ENCODE measurements at places on chromosomes 6 and 20.

DNA sequence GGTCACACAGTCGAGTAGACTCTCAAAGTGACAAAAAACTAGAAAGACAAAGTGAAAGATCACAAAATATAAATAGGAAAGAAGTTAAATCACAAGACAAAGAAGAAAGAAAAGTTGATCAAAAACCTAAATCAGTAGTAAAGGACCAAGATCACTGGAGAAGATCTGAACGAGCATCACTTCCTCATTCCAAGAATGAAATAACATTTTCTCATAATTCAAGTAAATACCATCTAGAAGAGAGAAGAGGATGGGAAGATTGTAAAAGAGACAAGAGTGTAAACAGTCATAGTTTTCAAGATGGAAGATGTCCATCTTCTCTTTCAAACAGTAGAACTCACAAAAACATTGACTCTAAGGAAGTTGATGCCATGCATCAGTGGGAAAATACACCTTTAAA is 31.6 kb upstream of the GJA10 start:
- no peak for DNase-seq

DNA sequence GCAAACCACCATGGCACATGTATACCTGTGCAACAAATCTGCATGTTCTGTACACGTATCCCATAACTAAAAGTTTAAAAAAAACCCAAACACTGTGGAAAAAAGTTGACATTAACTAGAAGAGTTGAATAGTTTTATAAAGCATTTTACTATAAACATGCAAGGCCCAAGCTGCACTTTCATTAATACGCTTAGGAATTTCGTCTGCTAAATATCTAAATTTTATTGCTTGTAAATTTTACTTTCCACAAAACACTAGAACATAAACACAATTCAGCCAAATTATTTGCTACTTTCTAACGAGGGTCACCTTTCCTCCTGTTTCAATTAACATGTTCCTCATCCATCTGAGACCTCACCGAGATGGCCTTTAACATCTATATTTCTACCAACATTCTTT is 74.4 kb upstream of the MAN1A1 start:
- no peak for DNase-seq

DNA sequence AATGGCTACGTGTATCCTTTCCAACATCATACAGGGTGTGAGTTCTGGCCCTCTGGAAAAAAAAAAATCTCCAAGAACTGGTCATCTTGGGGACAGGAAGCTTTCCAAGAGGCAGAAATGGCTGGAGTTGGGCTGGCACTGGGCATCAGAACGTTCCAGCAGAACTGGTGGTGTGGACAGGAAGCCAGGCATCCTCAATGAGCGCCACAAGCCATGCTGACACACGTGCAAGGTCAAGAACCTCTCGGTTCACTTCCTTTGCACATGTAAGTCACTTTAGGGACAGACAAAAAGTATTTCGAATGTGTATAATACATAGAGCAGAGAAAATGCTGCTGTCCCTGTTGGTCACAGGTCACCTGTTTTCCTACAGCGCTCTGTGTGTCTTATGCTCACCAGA is 27.4 kb upstream of the RIN2 start:
- DNase-seq: no peak

GRCh38 chr20:47956268-47956995 is 171.2 kb upstream of the SULF2 start:
- no peak for DNase-seq

- no peak for DNase-seq
These were observed 604.7 kb upstream of the CITED2 start for GRCh38 chr6:139979021-139979725.

DNA sequence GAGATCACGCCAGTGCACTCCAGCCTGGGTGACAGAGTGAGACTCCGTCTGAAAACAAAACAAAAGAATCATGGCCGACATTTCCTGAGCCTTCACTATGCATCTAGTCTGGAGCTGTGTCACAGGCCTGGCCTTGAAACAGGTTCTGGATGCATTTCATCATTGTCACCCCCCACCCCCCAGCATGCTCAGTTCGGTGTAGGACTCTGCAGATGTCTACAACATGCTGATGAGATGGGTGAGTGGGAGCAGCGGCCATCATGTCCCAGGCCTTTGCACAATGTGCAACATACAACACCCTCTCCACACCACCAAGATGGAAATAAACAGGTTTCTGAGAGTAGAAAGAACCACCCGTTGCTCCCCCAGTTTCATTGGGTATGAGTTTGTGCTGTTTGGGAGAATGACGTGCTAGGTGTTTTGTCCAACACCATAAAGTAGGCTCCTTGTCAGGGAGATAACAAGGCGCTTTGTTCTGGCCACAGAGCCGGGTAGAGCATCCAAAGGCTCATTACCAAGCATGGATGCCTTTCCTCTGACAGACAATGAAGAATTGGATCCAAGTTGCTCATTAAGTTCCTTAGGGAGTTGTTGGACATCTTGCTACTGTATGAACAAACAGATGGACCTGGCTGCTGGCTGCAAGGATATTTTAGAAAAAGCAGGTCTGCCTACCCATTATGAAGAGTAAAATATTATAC is 22.1 kb downstream of the SNHG17 start:
- DNase-seq: no peak

DNA sequence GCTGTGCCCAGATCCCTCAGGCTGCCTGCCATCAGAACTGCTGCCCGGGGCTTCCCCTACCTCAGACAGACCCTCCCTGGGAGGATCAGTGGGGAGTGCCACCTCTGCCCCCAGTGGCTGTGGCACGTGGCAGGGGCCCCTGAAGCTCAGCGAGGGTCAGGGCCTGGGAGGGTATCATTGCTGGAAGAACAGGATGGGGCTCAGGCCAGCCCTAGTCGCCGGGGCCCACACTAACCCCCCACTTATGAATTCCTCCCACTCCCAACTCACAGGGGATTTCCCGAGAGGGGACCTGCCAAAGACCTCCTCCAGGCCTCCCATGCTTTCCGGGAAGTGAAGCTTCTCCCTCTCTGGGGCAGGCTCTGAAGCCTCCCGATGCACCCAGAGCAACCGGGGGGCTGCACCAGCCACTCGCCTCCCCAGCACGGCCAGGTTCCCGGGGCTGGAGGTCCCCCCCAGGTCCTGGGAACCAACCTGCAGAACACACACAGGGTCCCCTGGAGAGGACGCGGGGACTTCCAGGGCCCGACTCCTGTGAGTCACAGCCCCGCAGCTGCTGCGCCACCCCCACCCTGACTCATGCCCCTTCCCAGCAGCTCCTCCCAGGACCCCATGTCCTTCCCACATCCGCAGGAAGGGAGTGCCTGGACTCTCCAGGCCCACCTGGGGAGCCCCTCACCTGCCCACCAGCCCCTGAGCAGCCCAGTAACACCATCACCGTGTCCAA is 2.5 kb downstream of the TNFRSF6B start:
- no peak for DNase-seq

GRCh38 chr6:160831739-160832138 is 129.7 kb downstream of the PLG start:
- peak; percentile 14 for DNase-seq

DNA sequence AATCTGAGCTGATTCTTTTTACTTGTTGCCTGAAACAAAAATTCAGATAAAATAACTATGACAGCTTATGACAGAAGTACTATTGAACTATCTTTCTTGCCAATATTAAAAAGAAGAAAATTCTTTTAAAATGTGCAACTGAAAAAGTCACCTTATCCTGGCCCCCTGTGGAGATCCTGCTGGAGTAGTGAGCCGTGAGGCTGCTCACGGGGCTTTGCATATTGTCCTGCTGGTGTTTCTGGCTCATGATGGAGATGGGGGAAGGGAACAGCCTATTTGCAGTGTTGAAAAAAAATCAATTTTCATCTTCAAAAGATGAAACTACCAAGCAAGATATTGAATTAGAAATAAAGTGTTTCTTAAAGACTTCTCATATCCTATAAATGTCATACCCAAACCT is 216.0 kb downstream of the SAMD5 start:
- no peak for DNase-seq

- no peak for DNase-seq
These were observed 224 bp downstream of the MPC1 start for GRCh38 chr6:166382500-166382932.

DNA sequence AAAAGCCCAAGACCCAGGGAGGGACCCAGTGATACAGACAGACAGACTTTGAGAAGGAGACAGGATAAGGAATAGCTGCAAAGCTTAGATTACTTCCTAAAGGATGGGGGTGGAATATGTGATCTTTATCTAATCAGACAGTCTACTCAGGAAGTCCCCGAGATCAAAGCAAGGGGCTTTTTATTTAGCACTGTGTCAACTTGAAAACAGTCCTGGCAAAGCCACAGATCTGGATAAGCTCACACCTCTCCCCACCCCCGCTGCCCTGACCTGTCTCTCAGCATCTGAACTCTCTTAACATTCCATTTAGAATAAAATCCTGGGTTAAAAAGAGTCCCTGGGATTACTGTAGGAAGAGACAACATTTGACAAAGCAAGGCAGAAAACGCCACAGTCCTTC is 101.5 kb downstream of the ISM1 start:
- no peak for DNase-seq

DNA sequence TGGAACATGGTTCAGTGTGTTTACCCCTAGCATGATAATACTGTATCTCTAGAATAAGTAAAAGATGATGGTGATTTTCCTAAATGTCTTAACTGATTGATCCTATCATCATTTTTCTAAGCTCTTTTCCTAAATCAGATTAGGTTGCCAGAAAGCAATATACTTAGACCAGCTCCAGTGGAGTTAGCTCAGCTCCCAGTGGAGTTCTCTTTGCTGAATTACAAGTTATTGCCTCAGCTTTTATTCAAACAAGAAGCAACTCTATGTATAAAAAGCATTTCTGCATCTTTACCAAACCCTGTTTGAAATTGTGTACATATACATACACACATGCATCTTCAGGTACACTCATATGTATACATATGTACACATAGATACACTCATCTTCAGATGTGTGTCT is 44.9 kb downstream of the SNX9 start:
- no peak for DNase-seq

GRCh38 chr20:63617092-63617875 is 9.6 kb downstream of the GMEB2 start:
- DNase-seq: no peak

GRCh38 chr6:163394659-163395058 is 19.9 kb upstream of the QKI start:
- no peak for DNase-seq

DNA sequence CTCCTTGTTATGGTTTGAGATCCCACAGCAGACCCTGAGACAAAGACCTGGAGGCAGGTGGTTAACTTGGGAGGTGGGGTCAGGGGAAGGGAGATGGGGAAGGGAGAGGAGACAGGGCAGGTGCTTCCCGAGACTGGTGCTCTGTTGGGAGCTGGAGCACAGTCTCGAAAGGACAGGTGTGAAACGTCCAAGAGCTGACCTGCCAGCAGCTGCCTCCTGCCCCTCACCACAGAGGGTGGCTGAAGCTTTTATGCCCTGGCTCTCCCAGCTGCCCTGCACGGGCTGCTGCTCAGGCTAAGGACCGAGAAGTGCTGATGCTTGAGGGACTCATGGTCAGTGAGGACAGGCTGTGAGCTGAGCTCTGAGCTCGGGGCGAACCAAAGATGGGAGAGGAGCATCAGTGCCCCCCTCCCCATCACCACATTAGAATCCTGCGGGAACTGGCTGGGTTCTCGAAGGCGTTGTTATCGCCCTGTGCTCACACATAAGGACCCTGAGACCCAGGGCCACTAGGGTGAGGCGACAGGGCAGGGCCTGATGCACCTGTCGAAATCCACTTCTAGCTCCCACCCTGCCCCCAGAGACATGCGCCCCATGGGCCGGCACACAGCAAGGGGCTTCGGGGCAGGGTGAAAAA is 25.3 kb upstream of the CD93 start:
- no peak for DNase-seq

DNA sequence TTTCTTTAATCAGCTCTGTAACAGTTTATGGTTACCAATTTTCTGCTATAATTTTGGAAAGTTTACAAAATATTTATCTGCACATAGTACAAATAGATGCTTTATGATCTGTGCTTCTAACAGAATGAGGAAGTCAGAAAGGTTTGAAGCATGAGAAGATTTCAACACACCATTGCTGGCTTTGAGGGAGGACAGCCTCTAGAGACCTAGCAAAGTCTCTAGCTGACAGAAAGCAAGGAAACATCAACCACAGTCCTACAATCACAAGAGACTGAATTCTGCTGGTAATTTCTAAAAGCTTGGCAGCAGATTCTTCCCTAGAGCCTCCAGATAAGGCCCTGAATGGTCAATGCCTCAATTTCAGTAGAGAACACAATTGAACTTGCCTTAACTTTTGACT is 750.8 kb upstream of the SLC35B3 start:
- DNase-seq: no peak

DNA sequence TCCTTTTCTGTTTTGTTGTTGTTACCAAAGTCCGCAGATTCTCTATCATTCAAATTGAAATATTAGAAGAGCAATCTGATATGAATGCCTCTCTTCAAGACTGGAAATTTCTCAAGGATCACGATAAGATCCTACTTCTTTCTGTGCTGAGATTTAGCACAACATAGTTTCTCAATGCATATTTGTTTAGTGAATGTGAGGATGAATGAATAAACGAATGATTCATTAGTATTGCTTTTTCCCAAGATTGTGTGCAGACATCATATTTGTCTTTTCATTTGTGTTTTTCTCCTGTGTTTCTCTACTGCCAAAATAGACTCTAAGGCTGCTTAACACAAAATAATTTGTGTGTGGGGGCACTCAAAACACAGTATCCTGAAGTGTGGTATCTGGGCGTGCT is 862.7 kb upstream of the MAP3K7 start:
- DNase-seq: no peak

DNA sequence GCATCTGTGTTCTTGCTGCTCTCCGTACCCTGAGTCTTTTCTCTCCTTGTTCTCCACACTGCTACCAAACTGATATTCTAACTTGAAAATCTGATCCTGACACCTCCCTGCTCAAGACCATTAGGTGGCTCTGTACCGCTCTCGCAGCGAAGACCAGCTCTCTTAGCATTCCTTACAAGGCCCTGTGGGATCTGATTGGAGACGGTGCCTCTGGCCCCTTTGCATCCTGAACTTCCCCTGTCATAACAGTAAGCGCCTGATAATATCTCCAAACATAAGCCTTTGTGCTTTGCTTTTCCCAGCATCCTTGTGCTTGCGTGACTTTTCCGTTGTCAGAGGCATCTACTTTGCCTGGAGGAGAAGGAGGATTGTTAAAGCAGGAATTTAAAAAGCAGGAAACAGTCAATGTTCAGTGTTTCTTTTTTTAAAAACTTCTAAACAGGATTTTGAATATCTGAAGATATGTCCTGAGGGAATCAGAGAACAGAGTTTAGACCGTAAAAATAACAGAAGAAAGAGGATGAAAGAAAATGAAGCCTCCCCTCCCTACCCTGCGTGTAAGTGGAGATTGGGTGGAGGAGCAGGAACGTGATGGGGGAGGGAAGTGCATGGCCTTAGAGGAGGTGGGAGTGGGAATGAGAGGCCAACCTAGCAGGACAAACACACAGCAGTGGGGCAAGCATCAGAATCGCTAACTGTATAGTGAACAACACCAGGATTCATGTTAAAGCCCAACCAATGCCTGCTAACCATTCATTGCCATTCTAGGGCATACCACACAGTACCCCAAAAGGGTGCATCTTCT is 89.2 kb upstream of the STMND1 start:
- peak; percentile 98 for DNase-seq
